Fibroblast of villous mesenchyme (primary cell): ENCODE measurements at places on chromosomes 1 and 21. TPM values are rescaled to one million over a fixed set of nuclear protein-coding genes. Genes with fewer than 3 reads are reported as not detected.

Gene FYB2
- total RNA-seq: not detected in 2 replicates

Gene GJA4
- total RNA-seq: not detected in 2 replicates

Gene VANGL2
- total RNA-seq: not detected in 2 replicates

Gene NBPF4
- total RNA-seq: under 0.01 TPM in 1 of 2 replicates, not detected in the other

Gene DMBX1
- total RNA-seq: not detected in 2 replicates

DNA sequence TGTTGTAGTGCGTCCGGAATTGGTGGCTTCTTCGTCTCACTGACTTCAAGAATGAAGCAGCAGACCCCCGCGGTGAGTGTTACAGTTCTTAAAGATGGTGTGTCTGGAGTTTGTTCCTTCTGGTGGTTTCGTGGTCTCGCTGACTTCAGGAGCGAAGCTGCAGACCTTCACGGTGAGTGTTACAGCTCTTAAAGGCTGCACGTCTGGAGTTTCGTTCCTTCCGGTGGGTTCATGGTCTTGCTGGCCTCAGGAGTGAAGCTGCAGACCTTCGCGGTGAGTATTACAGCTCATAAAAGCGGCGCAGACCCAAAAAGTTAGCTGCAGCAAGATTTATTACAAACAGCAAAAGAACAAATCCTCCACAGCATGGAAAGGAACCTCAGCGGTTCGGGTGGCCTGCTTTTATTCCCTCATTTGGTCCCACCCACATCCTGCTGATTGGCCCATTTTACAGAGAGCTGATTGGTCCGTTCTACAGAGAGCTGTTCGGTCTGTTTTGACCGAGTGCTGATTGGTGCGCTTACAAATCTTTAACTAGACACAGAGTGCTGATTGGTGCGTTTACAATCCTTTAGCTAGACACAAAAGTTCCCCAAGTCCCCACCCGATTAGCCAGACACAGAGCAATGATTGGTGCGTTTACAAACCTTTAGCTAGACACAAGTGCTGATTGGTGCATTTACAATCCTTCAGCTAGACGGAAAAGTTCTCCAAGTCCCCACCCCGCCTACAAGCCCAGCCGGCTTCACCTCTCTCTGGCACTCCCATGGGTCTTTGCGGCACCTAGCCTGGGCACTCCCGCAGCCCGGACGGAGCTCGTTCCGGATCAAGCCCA lies 49.6 kb upstream of the KRTAP19-8 start:
- no peak for DNase-seq

DNA sequence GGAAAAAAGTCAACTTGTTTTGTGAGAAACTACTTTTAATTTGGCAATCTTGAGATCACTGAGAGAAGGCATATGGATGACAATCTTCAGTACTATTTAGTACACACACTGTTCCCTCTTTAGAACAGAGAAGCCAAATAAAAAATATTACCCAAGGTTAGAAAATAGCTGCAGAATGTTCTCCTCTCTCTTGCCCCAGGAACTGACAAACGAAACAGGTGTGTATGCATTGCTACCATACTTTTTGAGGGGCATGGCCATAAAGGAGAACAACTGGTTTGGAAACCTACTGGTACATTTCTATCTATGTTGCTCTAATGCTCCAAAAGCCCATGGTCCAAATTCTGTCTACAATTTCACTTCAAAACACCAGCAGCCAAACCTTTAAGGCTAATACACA lies 5.7 kb downstream of the TOR1AIP2 start:
- DNase-seq: no peak

GRCh38 chr1:208131621-208132286 lies 112.4 kb downstream of the PLXNA2 start:
- no peak for DNase-seq

DNA sequence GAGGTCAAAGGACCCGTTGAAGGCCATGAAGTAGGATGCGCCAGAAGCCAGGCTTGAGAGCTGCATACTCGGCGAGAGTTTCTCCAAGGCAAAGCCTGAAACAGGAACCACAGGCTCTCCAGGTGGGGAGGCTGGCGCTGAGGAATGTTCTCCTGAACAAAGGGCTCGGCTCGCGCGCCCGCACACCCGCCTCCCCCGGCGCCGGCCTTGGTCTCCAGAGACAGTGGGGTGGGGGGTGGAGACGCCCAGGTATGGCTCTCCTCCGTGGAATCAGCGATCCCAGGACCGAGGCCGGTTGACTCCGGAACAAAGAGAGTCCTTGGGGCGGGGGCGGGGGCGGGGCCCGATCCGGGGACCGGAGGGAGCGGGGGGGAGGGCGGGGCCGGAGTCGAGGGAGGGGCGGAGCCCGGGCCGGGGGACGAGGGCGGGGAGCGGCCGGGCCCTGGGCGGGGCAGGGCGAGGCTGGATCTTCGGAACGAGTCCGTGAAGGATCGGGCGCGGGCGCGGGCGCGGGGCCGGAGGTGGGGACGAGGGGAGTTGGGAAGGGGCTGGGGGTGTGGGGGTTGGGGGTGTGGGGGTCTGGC lies 85.0 kb downstream of the NKAIN1 start:
- peak; percentile 73 for DNase-seq

- peak; percentile 12 for DNase-seq
These were observed 54.2 kb downstream of the NMNAT2 start for GRCh38 chr1:183363972-183364371.

- no peak for DNase-seq
These were observed 186.7 kb downstream of the FOXD2 start for GRCh38 chr1:47624531-47624930.

DNA sequence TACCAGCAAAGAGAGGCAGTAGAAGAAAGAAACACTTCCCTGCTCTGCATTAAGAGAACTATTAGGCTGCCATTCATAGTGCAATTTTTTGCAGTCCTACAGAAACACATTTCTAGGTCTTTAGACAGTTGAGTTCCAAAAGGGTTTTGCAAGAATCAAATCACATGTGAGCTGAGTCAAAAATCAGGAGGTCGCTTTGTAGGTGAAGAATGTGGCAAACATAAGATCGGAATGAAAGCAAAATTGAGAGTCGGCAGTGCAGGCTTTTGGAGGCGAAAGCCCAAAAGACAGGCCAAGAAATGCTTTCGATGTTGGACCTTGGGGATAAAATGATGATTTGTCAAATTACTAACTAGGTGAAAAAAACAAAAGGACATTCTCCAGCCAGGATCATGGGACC lies 213.5 kb upstream of the NRIP1 start:
- DNase-seq: peak; percentile 67

- DNase-seq: no peak
These were observed 87.0 kb downstream of the NMNAT2 start for GRCh38 chr1:183331091-183331742.

DNA sequence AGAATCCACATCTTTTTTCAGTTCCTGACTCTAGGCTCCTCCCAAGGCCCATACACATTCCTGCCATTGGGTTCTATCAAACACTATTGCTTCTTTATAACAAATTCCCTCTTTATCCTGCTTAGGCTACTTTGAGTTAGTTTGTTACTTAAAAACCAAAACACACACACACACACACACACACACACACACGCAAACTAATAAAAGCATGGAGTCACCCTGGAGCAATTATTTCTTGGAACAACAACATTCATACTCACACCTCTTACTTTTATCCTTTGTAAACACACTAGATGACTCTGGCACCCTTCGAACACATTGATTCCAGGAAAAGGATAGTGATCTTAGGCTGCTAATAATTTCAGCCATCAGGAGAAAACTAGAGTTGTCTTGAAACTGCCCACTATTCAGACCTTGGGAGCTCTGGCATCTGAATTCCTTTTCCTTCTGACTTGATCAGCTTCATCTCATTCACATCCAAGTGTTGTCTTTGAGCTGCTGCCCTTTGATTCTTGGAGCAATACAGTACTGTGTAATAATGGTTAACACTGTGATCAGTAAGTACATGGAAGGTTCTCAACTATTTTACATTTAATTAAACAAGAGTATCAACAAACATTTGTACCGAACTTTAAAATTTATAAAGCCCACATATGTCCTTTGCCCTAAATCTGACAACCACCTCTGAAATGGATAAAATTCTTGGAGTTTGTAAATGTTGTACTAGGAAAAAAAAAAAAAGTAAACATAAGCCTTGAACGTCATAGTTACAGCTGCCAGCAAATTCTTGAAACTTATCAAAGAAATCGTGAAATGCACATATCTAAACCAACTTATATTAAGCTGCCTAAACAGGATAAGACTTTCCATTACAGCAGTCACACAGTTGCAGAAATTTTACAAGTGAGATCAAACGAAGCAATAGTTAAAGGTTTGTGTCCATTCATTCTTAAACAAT lies 2.8 kb upstream of the SEC22B start:
- DNase-seq: peak; percentile 90

GRCh38 chr1:118099686-118100085 lies 85.3 kb downstream of the SPAG17 start:
- DNase-seq: no peak

DNA sequence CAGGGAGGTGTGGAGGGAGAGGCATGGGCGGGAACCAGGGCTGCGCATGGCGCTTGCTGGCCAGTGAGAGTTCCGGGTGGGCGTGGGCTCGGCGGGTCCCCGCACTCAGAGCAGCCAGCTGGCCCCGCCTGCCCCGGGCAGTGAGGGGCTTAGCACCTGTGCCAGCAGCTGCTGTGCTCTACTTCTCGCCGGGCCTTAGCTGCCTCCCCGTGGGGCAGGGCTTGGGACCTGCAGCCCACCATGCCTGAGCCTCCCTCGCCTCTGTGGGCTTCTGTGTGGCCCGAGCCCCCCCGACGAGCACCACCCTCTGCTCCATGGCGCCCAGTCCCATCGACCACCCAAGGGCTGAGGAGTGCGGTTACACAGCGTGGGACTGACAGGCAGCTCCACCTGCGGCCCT lies 38.6 kb upstream of the WARS2 start:
- DNase-seq: no peak

- DNase-seq: peak; percentile 52
These were observed 100.0 kb upstream of the SERTAD4 start for GRCh38 chr1:210132582-210132981.
